ENCODE measurements at places on chromosomes 2 and 18.

DNA sequence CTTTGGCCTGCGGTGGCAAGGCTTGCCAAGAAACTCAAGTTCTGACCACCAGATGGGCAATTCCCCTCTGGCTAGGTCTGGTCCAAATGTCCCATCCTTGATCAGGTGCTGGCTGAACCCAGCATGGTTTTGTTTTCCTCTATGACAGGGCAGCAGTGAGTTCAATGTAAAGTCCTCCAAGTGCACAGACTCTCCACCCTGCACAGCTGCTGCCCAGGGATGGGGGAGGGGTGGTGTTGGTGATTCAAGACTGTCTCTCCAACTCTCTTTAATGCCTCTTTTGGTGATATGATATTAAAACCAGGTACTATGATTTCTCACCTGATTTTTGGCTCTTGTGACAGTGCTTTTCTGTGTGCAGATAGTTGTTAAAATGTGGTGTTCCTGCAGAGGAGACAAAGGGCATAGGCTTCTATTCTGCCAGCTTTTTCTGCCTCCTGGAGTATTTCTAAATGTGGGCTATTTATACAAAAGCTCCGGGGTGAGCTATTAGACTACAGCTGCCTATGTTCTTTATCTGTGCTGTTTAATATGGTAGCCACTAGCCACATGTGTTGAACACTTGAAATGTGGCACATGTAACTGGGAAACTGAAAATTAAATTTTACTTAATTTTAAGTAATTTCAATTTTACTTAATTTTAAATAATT, 64.0 kb upstream of the STK39 start:
- DNase-seq: no peak

DNA sequence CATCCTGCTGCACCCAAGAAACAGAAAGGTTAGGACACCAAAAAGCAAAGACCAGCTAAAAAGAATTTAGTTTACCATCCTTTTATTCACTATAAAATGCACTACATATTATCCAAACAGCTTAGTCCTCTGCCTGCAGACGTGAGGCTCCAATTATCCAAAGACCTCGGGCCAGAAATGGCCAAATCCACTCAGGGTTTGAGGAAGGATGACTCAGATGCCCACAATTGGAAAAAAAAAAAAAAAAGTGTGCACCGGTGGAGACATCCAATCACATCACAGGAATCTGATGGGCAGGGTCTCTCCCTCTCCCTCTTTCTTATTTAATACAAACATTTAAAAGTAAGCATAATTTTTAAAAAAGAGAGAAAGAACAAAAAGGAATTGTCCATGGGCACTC, 65.7 kb downstream of the TRABD2A start:
- DNase-seq: no peak

- DNase-seq: no peak
These were observed 131.9 kb downstream of the EVA1A start for GRCh38 chr2:75428646-75429443.

- DNase-seq: no peak
These were observed 41.7 kb upstream of the ZNF532 start for GRCh38 chr18:58822944-58823343.

GRCh38 chr2:76506538-76506937, 795.8 kb upstream of the GCFC2 start:
- no peak for DNase-seq

GRCh38 chr2:36569267-36569856, 28.6 kb downstream of the FEZ2 start:
- DNase-seq: no peak

DNA sequence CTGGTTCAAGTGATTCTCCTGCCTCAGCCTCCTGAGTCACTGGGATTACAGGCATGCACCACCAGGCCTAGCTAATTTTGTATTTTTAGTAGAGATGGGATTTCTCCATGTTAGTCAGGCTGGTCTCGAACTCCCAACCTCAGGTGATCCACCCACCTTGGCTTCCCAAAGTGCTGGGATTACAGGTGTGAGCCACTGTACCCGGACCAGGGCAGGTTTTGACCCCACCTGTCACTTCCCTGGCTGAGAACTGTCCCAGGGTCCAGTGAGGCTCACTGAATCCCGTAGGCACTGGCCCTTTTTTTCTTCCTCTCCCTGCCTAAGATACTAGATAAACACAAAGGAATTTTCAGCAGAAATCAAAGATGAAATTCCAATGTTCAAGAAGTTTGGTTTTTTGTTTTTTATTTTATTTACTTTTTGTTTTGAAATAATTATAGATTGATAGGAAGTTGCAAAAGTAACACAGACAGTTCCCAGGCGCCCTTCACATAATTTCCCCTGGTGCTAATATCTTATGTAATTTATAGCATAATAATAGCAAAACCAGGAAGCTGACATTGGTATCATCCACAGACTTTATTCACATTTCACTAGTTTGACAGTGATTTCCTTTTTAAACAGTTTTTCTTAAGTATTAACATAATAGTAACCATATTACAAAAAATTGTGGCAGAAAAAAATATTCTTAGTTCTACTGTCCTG, 52.4 kb upstream of the B3GNT7 start:
- no peak for DNase-seq

DNA sequence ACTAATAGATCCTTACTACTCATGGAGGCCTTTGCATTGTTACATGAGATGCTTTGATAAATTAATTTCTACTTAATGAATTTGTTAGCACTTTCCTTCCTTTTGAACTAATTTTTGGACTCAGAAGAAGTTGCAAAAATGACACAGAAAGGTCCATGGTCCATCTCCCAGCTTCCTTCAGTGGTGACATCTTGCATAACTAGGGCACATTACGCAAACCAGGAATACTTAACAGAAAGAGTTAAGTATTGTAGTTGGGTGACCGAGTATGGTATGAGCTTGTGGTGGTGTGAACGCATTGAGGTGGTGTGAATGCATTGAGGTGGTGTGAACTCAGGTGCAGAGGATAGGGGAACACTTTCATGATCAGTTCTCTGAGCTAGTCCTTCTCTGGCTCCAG, 151.1 kb upstream of the TWIST2 start:
- DNase-seq: no peak

- DNase-seq: peak; percentile 68
These were observed 35.0 kb downstream of the RTN4 start for GRCh38 chr2:55014962-55015939.

DNA sequence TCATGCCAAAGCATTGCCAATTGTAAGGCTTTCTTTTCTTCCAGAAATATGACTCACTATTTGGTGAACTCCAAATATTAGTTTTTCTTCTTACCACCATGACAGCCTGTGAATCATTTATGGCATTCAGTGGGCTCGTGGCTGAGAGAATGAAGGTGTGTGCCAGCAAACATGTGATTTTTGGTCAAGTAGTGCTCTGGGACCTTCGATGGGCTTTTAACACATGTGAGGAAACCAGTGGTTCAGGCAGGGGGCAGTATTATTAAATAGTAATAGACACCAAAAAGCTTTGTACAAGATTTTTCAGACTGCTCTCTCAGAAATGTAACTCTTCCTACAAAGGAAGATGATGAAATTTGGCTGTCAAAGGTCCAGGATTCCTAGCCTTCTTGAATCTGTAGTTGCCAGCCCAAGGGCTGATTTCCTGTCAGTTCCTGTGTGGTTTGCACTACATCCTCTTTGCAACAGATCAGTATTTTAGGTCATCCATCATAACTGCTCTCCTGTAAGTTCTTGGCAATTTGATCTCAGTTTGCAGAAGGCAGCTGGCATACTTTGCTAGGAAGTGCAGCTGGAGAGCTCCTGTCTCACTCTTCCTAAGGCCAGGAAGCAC, 64.3 kb downstream of the BABAM2 start:
- DNase-seq: peak; percentile 94

DNA sequence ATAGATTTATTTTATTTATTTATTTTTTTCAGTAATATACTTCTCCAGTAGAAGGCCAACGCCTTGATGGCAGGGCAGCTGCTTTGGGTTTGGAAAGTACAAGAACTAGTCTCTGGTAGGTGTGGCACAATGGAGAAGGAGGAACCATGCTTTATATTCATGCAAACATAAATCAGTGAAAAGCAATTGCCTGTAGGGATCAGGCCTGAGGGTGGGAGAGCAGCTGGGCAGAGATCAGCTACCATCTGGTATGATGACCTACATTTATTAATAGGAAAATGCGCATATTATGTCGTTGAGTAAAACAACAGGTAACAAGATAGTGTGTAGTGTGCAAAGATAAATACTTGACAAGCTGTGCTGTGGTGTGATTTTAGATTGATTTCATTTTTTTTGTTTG, 120.4 kb upstream of the TLK1 start:
- DNase-seq: no peak

DNA sequence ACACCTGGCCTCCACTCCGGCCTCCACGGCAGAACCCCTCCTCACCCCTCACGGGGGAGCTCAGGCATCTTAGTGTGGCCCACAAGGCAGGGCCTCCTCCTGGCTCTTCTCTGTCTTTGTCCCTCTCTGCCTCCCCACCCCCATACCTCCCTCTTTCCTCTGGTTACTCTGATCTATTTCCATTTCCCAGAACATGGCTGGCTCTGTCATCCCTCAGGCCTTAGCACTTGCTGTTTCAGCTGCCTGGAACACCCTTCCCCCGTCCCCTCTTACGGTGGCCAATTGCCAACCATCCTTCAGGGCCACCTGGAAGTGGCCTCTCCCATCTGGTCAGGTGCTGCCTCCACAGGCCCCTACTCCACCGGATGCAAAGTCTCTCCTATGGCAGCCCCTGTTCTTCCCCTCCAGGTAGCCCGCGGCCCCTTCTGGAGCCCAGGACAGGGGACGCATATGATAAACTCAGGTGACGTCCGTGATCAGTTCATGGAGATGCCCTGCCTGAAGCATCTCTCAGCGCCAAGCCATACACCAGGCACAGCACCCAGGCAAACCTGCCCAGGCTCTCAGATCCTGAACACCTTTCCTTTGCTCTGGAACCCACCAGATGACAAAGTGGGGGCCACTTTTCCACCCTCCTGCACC, 3.6 kb upstream of the ECEL1 start:
- DNase-seq: no peak

DNA sequence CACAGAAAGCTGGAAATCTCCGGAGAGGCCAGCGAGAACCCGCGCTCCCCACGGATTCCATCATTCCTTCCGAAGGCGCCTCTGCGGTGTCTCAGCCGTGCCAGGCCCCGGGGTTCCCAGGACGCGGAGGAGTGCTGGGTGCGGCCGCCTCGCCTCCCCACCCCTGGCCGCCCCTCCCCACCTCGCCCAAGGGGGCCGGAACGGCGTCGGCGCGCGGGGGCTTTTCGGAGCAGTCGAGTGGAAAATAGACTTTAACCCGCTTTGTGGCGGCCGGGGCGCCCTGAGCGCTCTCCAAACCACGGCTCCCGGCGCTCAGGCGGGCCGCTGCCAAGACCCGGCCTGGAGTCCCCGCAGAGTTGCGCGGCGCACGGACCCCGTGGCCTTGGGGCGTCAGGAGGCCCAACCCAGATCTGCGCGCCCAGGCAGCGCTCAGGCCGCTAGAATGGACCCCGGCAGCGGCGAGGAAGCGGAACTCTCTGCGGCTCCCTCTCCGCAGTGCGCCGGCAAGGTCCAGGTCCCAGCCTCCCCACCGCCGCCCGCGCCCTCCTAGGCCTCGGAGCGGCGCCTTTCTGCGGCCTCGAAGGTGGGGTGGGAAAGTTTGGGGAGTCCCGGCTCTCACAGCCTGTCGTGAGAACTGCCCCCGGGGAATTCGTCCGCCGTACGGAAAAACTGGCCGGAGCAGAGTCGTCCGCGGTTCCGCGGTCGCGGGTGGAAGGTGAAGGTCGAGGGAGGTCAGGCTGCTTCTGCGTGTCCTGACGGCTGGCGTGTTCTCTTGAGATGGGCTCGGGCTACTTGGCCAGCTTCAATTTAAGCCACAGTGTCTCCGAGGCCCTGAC, 1.2 kb upstream of the EMX1 start:
- peak; percentile 76 for DNase-seq

GRCh38 chr18:71443706-71444480, 1100.2 kb downstream of the CBLN2 start:
- DNase-seq: no peak

GRCh38 chr18:75779910-75780309, 352.4 kb upstream of the SMIM21 start:
- no peak for DNase-seq

- no peak for DNase-seq
These were observed 2.6 kb downstream of the C2orf72 start for GRCh38 chr2:231039821-231040364.

GRCh38 chr2:74538881-74539339, 9.2 kb downstream of the HTRA2 start:
- no peak for DNase-seq

GRCh38 chr2:236600892-236601291, 31.3 kb downstream of the ACKR3 start:
- DNase-seq: no peak

DNA sequence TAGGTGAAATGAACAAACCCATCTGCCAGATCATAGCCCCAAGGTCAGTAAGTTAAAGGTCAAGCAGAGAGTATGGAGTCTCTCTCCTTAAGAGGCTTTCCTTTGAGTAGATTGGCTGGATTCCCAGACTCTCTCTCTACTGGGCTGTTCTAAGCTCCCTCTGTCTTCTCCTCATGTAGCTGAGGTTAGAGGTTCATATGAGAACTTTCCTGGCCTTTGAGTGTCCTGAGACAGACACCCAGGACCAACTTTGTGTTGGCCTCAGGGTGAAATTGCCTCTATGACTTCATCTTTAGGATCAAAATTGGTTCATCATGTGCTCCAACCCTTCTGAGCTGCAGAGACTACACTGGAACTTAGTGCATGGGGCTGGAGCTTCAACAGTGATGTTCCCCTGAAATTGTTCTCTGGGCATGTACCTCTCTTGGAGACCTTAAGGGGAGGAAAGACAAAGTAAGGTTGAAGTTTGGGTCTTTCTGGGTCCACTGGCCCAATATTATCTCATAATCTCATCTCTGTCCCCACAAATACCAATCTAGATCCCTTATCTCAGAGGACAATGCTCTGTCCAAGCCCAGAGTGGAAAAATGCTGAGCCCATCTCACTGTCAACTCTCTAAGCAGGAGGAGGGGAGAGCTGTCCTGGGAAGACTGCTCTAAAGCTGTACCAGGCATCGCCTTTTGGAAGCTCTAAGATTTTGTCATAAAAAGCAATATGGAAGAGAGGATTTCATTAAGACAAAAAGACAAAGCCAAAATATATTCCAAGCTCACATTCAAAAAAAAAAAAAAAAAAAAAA, 177.3 kb upstream of the ARL4C start:
- no peak for DNase-seq

- DNase-seq: no peak
These were observed 71.0 kb upstream of the RFX8 start for GRCh38 chr2:101545950-101546349.

GRCh38 chr2:120853306-120854013, 117.8 kb downstream of the GLI2 start:
- no peak for DNase-seq

GRCh38 chr2:151315381-151315903, 26.0 kb upstream of the NMI start:
- no peak for DNase-seq

- DNase-seq: no peak
These were observed 8.9 kb upstream of the LTBP1 start for GRCh38 chr2:32937602-32938448.
